ENCODE measurements at places on chromosomes 12 and 14.

GRCh38 chr14:67820428-67820971, 921 bp downstream of the RAD51B start:
- DNase-seq, result peak; percentile 20

GRCh38 chr14:30016002-30016401, 88.4 kb upstream of the PRKD1 start:
- peak; percentile 3 for DNase-seq

- peak; percentile 95 for DNase-seq
Observed at GRCh38 chr12:47021298-47021697, 58.1 kb upstream of the PCED1B start.

GRCh38 chr12:96402061-96402460, 1.8 kb upstream of the CDK17 start:
- DNase-seq, result no peak

GRCh38 chr14:74974364-74975058, 19.1 kb upstream of the PGF start:
- no peak for DNase-seq

- no peak for DNase-seq
Observed at GRCh38 chr14:105071942-105072341, 6.7 kb upstream of the GPR132 start.

Measured in cardiac fibroblast (primary cell).